ENCODE measurements at places on chromosomes 6 and 20.

GRCh38 chr20:36856691-36857635 is 19.0 kb upstream of the TLDC2 start:
- no peak for DNase-seq

GRCh38 chr20:3339571-3339970 is 67.9 kb downstream of the DNAAF9 start:
- no peak for DNase-seq

GRCh38 chr20:24830649-24831048 is 118.4 kb upstream of the CST7 start:
- no peak for DNase-seq

- no peak for DNase-seq
Observed at GRCh38 chr6:124436803-124437202, 525.4 kb upstream of the RNF217 start.

GRCh38 chr6:52994031-52994838 is 849 bp downstream of the GSTA4 start:
- peak; percentile 49 for DNase-seq

DNA sequence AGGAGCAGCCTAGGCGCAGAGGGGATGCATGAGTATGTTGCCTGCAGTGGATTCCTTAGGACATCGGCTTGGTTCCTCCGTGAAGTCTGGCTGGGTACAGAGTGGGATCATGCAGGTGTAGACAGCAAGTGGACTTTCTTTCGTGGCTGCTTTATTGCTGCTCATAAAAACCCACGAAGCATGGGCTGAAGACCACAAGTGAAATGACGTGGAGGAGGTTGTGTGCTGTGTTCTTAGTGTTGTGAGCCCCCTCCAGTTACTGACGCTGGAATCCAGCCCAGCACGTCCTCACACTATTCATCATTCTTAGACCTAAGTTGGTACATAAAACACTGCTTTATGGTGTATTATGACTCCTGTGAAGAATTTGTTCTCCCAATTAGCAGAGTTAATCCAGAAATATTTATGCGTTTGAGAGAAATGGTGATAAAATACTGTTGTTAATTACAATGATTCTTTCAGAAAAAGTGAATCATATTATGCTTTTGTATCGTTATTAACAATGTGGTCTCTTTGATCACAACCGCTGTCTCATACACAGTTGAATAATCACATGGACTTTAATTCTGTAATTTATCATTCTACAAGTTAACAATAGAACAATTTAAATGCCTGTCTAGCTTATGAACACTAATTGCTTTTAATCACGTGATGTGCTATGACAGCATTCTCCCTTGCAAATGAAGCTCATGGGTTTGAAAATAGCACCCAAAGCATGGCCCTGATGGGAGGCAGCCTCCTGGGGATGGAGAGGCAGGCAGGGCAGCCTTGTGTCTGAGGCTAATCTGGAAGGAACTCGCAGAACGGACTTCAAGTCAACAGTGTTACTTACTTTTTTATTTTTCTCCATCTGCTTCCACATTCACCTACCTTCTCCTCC is 233.9 kb upstream of the SYNDIG1 start:
- no peak for DNase-seq
